Spinal cord (tissue), 10 donors: ENCODE measurements at places on chromosomes 5 and 9. TPM values are rescaled to one million over a fixed set of nuclear protein-coding genes. Genes with fewer than 3 reads are reported as not detected.

Gene GABRA6
- polyA plus RNA-seq: 0.48 TPM

Gene DIPK1B
- polyA plus RNA-seq: 63.5 TPM

Gene TYRP1
- polyA plus RNA-seq: 1.2 TPM

Gene DMRTA1
- 0.32 TPM for polyA plus RNA-seq

Gene DEPDC1B
- polyA plus RNA-seq: 7.1 TPM

Gene ANKRD34B
- polyA plus RNA-seq: 2.7 TPM

Gene PTGDS
- 304 TPM for polyA plus RNA-seq

Gene HSPB3
- 0.44 TPM for polyA plus RNA-seq

Gene PLPP7
- polyA plus RNA-seq: 15.3 TPM
